Right forelimb (tissue), 1 donor: ENCODE measurements at places on chromosomes 11 and 22.

GRCh38 chr22:32712644-32713355 lies 88.7 kb upstream of the TIMP3 start:
- no peak for DNase-seq

- no peak for DNase-seq
These were observed 57.4 kb downstream of the BUD13 start for GRCh38 chr11:116715383-116715782.

DNA sequence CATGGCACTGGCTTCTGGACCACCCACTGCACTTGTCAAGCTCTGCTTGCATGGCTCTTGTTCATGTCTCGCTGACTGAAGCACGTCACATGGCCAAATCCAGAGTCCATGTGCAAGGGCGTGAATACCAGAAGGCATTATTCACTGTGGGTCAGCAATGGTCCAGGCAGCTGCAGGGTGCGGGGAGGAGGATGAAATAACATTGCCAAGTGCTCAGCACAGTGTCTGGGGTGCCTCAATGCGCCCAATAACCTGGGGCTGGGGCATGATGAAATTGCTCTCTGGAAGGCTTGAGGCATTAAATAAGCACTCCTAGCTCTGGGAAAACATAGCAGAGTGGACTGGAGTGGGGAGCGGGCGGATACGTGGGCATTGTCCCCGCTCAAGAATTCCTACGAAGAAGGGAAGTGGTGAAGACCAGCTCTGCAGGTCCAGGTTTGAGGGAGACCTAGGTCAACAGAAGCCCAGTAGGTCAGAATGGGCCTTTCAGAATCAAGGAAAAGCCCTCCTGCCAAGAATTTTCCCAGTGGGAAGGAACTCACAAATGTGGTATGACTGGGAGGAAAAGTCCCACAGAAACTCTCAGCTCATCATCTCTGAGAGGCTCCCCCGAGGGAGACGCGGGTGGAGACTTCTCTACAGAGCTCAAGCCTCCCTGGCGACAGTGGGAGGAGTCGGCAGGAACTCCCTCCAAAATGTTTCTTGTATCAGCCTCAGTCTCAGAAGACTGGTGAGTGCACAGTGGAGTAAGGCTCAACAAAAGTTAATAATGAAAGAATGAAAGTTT lies 15.3 kb upstream of the ACCSL start:
- no peak for DNase-seq

- DNase-seq, result peak; percentile 33
These were observed 88.5 kb downstream of the WNT7B start for GRCh38 chr22:45888221-45889092.

DNA sequence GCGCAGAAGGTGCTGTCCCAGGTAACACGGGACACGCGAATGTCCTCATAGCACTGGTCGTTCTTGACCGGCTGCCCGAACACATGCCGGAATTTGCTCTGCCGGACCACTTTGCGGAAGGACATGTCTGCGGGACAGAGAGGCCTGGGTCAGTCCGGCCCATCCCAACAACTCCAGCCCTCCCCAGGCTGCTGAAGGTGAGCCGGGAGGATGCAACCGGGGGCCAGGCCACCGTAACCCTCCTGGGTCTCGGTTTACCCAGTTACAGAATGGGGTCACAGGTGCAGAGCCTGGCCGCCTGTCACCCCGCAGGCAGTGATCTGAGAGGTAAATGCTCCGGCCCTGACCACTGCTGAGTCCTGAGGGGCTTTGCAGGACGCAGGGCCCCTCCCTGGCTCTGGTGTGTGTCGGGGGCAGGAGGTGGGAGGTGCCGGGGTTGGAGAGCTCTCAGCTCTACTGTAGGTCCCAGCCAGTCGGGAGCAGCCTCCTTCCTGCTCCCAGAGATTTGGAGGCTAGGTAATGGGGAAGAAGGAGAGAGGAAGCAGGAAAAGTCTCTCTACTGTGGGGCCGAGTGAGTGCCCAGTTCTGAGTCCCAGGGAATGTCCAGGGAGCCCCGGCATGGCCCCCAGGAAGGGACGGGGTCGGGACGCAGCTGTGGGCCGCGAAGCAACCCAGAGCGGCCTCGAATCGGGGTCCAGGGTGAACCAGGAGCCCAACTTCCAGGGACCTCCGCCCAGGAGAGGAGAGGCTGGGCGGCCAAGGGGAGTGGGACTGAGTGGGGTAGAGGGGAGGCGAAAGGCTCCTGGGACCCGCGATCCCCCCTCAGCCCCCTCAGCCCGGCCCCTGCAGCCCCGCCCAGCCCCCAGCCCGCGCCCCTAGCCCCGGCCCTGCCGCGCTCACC lies 522 bp downstream of the CORO1B start:
- DNase-seq, result no peak

- peak; percentile 36 for DNase-seq
These were observed 10.0 kb downstream of the IL18BP start for GRCh38 chr11:72008728-72009127.
